ENCODE measurements at places on chromosomes 5 and 9.

DNA sequence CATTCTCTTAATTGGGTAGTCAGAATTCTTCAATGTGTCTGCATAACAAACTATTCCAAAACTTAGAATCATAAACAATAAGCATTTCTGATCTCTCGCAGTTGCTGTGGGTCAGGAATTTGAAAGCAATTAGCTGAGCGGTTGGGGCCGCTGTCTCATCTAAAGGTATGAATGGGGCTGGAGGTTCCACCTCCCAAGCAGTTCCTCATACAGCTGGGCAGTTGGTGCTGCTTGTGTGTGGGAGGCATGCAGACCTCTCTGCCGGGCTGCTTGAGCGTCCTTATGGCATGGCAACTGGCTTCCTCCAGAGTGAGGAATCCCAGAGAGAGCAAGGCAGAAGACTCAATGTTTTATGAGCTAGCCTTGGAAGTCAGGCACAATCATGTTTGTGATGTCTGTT lies 30.2 kb upstream of the SEMA4D start:
- no peak for DNase-seq

- DNase-seq: no peak
Measured at GRCh38 chr5:170522211-170523141, 18.7 kb downstream of the KCNIP1 start.

DNA sequence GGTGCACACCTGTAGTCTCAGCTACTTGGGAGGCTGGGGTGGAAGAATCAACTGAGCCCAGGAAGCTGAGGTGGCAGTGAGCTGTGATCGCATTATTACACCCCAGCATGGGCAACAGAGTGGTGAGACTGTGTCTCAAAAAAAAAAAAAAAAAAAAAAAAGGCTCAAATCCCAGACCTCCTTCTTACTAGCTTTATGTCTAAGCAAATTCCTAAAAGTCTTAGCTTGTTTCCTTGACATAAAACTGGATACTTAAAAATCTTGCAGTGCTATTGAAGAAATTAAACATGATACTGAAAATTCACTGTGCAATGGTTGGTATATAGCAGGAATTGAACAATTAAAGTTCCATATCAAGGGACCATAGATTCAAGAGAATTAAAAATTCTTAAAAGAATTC lies 45.0 kb downstream of the PCDHGC5 start:
- DNase-seq: no peak

GRCh38 chr5:132301344-132302271 lies 7.4 kb downstream of the SLC22A4 start:
- no peak for DNase-seq

DNA sequence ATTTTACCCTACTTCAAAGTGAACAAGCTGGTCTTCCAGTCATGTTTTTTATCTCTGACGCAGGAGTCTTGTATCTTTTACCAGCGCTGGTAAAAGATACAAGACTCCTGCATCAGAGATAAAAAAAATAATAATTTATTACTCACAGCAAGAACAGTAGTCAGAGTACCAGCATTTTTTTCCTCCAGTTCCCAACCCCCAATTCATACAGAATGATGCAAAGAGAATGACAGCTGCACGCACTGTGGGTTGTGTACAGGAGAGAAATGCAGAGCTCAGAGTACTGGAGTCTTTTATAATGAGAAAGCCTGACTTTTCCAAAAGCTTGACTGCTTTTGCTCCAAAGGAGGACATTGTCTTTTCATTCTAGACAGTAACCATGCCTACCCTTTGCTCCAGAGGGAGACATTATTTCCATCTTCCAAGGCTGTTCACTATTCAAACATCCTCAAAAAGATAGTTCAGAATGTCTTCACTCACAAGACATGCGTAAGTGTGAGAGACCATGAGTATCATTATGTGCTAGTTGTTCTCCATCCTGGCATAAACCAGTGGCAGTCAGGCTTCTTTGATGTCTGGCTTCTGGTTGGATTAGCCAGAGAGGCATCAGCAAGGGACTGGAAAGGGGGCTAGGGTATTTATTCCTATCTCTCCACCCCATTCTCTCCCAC lies 14.3 kb upstream of the RANBP6 start:
- no peak for DNase-seq

GRCh38 chr9:127904561-127905003 lies 5.2 kb upstream of the ST6GALNAC6 start:
- DNase-seq: peak; percentile 46

DNA sequence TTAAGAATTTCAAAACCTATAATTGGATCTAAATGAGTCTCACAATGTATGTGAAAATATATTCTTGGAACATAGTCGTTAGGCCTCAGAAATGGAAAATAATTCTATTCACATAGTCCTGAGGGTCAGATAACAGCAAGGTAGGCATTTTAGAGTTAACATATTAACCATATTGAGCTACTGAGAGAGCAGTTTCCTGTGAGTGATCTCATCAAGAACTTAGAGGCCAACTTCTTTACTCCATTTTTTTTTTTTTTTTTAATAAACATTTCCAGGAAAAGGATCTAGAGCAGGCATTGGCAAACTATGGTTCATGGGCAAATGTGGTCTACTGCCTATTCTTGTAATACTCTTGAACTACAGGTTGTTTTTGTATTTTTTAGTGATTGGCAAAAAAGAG lies 26.6 kb downstream of the RAB24 start:
- DNase-seq: no peak

DNA sequence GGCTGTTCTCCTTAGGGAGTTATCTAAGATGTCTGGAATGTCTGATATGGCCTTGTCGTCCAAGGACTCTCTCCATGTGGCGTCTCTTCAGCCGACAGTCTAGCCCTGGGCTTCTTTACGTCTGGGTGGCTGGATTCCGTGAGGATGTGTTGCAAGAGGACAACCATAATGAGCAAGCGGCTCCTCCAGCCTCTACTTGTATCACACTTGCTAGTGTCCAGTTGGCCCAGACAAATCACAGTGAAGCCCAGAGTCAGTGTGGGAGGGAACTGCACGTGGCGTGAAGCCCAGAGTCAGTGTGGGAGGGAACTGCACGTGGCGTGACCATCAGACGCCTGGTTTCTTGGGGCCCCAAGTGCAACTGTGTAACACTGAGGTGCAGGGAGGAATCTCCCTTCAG lies 61.1 kb downstream of the COL23A1 start:
- DNase-seq: no peak

GRCh38 chr5:137561608-137562007 lies 62.5 kb upstream of the SPOCK1 start:
- no peak for DNase-seq

DNA sequence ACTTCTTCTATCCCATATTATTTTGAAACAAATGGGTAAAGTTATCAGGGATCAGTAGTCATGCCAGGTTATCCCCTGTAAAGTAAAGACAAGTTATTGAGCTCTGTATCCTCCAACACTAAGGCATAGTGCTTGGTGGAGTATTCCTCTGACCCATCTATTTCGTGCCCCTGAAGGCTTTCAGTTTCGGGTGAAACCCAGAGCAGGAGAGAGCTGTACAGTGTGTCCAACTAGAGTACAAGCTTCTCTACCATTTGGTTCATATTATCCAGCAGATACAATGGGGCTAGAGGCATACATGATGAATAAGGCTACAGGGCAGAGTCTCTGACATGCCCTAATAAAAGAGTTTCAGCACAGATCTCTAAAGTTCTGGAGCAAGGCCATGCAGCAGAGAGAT lies 3.2 kb upstream of the SLC22A4 start:
- no peak for DNase-seq

GRCh38 chr5:167561796-167562195 lies 729.6 kb upstream of the WWC1 start:
- DNase-seq: no peak

GRCh38 chr5:56673171-56673570 lies 142.2 kb upstream of the MAP3K1 start:
- no peak for DNase-seq

DNA sequence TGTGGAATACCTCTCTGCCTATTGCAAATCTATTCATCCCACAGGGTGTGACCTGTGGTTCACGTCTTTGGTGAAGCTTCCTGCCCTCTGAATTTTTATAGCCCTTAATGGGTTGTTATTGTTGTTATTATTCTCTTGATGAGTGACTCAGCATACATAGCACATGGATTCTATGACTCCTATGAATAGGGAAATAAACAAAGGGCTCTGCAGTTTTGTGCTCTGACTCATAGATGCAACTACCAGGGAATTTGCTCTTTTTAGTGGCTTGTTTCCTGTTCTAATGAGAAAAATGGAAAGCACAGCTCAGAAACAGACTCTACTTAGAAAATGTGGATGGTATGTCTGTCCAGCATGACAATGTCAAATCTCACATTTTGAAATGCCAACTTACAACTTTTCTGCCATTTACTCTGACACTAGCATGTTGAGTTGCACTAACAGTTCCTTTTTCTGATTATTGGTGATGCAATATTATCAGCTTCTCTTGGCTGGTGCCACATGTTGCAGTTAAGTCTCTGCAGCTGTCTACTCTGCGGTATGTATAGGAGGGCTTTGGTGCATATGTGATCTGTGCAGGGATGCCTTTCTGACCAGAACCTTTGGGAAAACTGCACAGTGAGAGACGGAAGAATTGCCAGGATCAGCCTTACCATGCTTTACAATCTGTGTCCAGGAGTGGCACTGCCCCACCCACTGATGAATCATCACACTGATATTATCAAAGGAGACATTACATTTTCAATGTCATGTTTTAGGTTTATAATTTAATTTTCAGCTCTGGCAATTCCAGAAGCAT lies 996.4 kb upstream of the WWC1 start:
- DNase-seq: no peak
